ENCODE measurements at places on chromosomes 6 and 20.

DNA sequence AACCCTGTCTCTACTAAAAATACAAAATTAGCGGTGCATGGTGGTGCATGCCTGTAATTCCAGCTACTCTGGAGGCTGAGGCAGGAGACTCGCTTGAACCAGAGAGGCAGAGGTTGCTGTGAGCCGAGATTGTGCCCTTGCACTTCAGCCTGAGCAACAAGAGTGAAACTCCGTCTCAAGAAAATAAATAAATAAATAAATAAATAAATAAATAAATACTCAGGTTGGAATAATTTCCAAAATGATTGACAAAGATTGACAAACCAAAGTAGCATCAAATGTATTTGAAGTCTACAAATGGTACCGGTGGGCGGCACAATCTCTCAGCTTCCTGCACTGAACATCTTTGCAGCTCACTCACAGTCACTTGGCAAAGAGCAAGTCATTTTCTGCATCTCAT is 144.1 kb upstream of the NRSN1 start:
- no peak for DNase-seq

DNA sequence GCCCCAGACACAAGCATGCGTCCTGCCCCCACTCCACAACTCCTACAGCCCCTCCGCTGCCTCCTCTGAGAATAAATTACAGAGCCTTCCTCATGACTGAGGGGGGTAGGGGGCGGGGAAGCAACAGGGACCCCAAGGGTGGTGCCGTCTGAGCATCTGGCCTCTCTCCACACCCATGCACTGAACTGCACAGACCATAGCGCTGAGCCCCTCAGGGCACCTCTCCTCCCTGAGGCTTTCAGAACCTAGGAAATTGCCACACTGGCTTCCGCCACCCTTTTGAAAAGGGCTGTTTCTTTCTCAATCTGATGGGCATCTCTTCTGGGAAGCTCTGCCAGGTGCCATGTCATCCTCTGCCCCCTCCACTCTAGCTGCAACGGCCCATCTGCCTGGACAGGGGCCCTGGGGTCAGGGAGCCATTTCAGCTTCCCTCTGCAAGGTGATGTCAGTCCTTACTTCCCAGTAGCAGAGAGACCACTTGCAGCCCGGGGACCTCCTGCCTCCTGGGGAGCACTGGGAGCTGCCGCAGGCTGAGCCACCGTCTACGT is 2.5 kb downstream of the CST7 start:
- DNase-seq: no peak

- peak; percentile 89 for DNase-seq
Observed at GRCh38 chr6:30690403-30691207, at the start of gene NRM. Gene NRM (minus strand): TSS chr6:30690984. CDS start chr6:30690974, 10 bp downstream.

DNA sequence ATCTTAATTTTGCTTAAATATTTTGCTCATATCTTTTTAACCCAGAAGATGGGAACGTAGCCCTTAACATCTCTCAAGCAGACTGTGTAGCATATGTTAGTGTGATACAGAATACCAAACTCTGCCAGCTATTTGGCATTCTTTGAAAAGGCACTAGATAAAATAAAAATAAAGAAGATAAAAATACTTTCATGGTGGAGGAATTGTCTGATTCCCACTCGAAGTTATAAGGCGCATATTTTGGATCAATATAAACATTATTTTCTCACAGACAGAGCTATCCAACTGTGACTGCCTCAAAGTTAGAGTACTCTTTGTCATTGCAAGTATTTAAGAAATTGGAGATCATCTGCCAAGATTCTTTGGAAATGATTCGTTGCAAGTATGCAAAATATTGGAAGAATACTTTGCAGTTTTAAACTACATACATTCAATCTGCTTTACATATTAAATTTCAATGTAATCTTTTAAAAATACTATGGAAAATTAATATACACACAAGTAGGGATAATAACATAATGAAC is 10.8 kb upstream of the EEF1E1 start:
- no peak for DNase-seq

- DNase-seq: peak; percentile 24
Observed at GRCh38 chr6:148700741-148701311, 46.0 kb upstream of the UST start.

DNA sequence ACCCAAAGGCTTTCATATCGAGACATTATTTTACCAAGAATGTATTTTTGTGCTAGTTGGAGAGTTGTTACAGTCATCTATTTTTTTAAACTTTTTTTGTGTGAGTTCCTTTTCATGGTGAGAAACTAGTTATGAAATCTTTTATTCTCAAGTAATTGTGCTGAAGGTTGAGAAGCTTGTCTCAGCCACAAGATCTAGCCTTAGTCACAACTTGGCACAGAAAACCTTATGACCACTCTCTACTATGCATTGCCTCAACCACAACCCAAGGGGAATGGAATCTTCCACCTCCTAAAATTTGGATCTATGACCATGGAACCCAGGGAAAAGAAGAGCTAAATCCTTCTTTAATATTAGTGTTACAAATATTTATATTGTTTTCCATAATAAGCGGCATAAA is 58.5 kb downstream of the HS3ST5 start:
- DNase-seq: no peak

GRCh38 chr6:13355999-13356785 is 27.9 kb upstream of the TBC1D7 start:
- peak; percentile 45 for DNase-seq

GRCh38 chr20:21804802-21805201 is 99.3 kb downstream of the PAX1 start:
- no peak for DNase-seq

- no peak for DNase-seq
Observed at GRCh38 chr6:109488001-109488400, 5.0 kb upstream of the ZBTB24 start.

GRCh38 chr6:109834131-109834530 is 143.0 kb downstream of the FIG4 start:
- DNase-seq: no peak

- DNase-seq: no peak
Observed at GRCh38 chr6:154613137-154613676, 102.7 kb upstream of the CNKSR3 start.

GRCh38 chr20:59333951-59334350 is 33.5 kb downstream of the EDN3 start:
- no peak for DNase-seq

- DNase-seq: peak; percentile 73
Observed at GRCh38 chr6:159062564-159062945, 17.8 kb upstream of the TAGAP start.

GRCh38 chr20:52889225-52889624 is 82.9 kb upstream of the TSHZ2 start:
- DNase-seq: no peak

DNA sequence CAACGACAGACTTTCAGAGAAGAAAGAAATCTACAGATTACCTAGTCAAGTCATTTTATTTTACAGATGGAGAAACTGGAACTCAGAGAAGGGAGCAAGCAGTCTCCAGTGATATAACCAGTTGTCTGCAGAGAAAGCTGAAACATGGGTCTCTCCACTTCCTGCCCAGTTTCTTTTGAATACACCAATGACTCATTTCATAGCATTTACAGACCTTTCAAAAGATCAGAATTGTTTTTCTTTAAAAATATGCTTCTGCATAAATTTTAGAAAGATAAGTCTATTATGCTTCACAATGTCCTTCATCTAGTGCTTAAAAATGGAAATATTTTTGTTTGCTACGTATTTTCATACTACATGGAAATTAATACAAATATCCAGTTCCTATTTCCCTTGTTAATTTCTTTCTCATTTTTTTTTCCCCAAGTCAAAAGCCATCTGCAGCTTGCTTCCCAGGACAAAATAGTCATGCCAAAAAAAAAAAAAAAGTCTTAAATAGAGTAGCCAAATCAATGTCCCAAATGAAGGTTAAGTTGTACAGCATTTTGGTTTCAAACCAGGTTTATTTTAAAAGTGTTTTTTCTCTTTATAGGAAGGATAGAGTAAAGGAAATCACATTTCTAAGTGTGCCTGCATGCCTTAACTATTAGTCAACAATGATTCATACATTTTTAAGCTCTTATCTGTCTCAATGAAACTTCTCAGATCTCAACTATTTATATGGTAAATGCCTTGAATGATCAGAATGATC is 36.9 kb downstream of the ARHGAP18 start:
- peak; percentile 24 for DNase-seq

DNA sequence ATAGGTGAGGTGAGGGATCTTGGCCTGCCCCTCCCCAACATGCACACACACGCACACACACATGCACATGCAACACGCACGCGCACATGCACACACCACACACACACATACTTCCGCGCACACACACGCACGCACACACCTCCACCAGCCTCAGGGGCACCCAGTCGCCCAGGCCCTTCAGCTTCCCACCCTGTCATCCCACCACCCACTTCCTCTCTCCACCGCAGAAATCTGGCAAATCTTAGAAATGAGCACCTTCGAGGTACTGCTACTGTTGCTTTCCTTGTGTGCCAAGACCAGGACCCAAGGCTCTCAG is 1.2 kb downstream of the SPDEF start:
- DNase-seq: peak; percentile 25

DNA sequence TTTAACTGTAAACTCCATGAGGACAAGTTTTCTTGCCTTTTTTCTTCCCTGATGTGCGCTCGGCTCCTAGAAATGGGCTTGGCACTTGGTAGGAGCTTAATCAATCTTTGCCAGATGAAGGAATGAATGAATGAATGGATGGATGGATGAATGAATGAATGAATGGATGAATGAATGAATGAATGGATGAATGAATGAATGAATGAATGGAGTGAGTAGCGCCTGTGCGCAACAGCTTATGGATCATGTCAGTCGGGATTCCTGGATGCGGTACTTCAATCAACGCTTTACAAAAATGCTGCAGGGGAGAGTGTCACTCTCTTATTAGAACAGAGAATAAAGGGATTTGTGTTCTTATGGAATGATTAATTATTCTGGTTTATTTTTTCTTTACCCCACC is 267.3 kb downstream of the TFAP2C start:
- DNase-seq: no peak

DNA sequence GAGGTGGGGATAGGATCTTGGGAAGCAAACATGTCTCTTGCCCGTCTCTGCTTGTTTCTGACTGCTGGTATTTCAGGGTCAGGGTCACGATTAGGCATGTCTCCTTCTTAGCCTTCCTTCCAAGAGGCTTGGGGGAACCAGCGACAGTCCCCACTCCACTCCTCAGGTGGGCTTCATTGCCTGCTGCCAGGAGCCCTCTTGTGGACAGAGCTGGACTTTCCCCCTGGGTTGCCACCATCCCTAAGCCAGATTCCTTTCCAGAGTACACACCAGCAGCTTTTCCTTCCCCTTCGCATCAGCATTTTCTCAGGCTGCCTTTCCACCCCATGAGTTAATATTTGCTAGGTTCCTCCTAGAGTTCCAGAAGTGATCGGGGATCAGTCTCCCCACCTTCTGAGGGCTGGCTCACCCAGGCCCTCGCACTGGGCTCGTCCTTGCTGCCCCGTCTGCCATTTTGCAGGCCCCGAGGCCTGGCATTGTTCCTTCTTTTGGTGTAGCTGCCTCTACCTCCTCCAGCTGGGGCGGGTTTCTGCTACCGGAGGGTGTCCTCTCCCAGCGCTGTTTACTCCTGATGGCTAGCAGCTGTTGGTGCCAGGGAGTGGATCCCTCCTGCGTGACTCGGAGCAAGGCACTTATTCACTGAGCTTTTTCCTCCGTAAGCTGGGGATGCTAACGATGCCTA is 8.8 kb upstream of the C20orf144 start:
- peak; percentile 61 for DNase-seq

GRCh38 chr6:34055223-34055933 is 90.5 kb downstream of the GRM4 start:
- peak; percentile 80 for DNase-seq

GRCh38 chr20:57794600-57795341 is 85.0 kb upstream of the PMEPA1 start:
- no peak for DNase-seq

All from activated CD4-positive, alpha-beta T cell treated with anti-CD3 and anti-CD28 coated beads for 36 hours (primary cell).